ENCODE measurements at places on chromosomes 5 and 9. TPM values are rescaled to one million over a fixed set of nuclear protein-coding genes. Genes with fewer than 3 reads are reported as not detected.

TAF11L10 gene
- total RNA-seq, result not detected

GABRP gene
- not detected for total RNA-seq

LHX2 gene
- not detected for total RNA-seq

FOXD4L3 gene
- total RNA-seq, result not detected

ANKRD18A gene
- 1.9 TPM for total RNA-seq

All from mesangial cell (primary cell).